Activated naive CD8-positive, alpha-beta T cell treated with anti-CD3 and anti-CD28 coated beads for 36 hours (primary cell): ENCODE measurements at places on chromosomes 1 and 21. TPM values are rescaled to one million over a fixed set of nuclear protein-coding genes. Genes with fewer than 3 reads are reported as not detected.

DNA sequence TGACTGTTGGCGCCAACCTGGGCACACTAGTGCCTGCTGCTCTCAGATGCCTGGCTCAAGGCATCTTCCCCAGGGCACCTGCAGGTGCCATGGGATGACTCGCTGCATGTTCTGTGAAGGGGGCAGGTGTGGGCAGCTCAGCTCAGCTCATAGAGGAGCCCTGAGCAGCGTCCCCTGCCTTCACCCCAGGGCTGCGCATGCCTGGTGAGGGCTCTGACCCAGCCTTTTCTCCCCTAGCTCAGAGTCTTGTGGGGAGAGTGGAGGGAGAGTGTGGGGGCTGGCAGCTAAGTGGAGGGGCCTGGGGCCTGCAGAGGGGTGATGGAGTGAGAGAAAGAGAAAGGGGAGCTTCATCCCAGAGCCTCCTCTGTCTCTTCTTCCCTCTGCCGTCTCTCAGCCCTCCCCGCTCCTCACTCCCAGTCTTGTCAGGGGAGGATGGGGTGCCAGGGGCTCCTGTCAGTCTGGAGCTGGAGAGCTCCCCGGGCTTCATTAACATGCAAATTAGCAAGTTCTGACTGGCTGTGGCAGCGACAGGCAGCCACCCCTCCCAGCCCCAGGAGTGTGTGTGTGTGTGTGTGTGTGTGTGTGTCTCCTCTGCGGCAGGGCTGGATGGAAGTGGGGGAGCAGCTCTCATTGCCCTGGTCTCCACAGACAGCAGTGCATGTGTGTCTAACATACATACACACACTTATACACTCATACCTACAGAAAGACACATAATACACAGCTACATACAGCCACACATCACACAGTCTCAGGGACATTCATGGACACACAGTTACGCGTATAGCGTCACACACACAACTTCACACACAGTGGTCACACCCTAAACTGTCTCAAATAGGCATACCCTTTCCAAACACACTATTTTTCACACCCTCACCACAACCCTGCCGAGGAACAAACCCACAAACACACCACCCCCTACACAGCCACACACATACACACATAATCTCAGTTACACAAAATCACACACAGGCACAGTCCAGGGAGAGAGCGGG, 34.0 kb downstream of the FOXO6 start:
- H3K27ac ChIP-seq, result no peak overlapping the region
- DNase-seq, result no peak
- no peaks in the 10 kb centered on the region for H3K36me3 ChIP-seq

- peaks cover 73% of the 10 kb centered on the region for H3K4me1 ChIP-seq
- no peaks in the 10 kb centered on the region for H3K27me3 ChIP-seq
- H3K4me3 ChIP-seq, result no peak overlapping the region
- DNase-seq, result no peak
- peaks cover 50% of the 10 kb centered on the region for H3K36me3 ChIP-seq
Observed at GRCh38 chr1:167465743-167466142, 52.6 kb downstream of the CD247 start.

GRCh38 chr21:14877581-14878228, 187.1 kb downstream of the NRIP1 start:
- no peaks in the 10 kb centered on the region for H3K36me3 ChIP-seq
- H3K27ac ChIP-seq, result no peak overlapping the region
- no peak overlapping the region for H3K4me3 ChIP-seq
- H3K27me3 ChIP-seq, result no peaks in the 10 kb centered on the region
- no peak for DNase-seq
- peaks cover 8% of the 10 kb centered on the region for H3K4me1 ChIP-seq

Gene PNRC2
- total RNA-seq, result 165 TPM

Gene SPATA45
- total RNA-seq, result not detected

Gene HSF2BP
- 1.2 TPM for total RNA-seq

Gene KIF21B
- 55.7 TPM for total RNA-seq

Gene ERICH3
- not detected for total RNA-seq
